ENCODE measurements at places on chromosomes 16 and 17.
A peak's percentile ranks its signal among the peaks of the same experiment; 100 is the strongest.

GRCh38 chr16:57787519-57787905, 14.8 kb downstream of the KIFC3 start:
- no peak for DNase-seq

DNA sequence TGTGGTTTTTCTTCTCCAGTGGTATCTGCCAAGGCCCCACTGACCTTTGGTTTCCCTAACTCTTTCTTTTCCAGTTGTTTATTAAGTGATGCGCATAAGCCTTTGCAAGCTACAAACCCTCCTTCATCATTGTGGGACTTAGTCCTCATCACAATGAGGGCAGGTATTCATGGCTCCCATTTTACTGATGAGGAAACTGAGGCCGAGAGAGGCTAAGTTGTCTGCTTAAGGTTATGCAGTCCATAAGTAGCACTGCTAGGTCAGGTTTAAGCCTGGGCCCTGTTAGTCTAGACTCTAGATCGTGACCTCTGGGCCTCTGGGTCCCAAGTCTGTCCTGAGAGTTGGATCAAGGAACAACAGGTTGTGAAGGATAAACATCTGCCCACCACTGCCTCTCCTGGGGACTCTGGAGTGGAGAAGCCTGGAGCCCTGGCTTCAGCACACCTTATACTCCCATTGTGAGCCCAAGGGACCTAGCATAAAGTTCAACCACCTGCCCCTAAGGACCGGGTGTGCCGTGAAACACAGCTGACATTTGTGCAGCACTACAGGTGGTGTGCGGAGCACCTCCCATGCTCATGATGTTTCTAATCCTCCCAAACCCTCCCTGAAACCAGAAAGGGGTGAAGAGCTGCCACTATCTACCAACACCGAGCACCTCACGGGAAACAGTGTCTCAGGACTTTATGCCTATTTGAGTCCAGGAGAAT, 5.2 kb upstream of the KCNH6 start:
- DNase-seq: no peak

- DNase-seq: no peak
Observed at GRCh38 chr17:66925811-66926500, 38.6 kb upstream of the CACNG4 start.

GRCh38 chr16:1078579-1079021, 6.1 kb downstream of the SSTR5 start:
- DNase-seq: peak; percentile 91

DNA sequence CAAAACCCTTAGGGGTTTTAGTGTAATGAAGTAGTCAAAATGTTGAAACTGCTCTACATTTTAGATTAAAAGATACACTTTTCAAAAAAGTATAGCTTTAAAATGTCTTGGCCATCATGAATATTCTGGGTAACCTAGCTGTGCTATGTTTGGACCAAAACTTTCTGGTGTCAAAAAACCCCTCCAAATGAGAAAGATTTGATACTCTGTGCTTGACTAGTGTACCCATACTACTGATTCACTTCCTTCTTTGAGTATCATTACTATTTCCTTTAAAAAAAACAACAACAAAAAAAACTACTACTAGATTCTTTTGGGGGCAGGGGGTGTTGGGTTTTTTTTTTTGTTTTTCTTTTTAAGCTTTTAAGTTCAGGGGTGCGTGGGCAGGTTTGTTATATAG, 37.3 kb downstream of the PTRH2 start:
- DNase-seq: no peak

- no peak for DNase-seq
Observed at GRCh38 chr17:80794281-80795089, 197.2 kb upstream of the CHMP6 start.

GRCh38 chr16:66574081-66574480, 5.2 kb upstream of the CMTM2 start:
- DNase-seq: no peak

- DNase-seq: no peak
Observed at GRCh38 chr16:58099956-58100300, 29.3 kb downstream of the CFAP20 start.
